Activated CD4-positive, CD25-positive, alpha-beta regulatory T cell treated with anti-CD3 and anti-CD28 coated beads, Interleukin-2, amount 50 U/mL, for 16 hours (primary cell): ENCODE measurements at places on chromosomes 4 and X.
A peak's percentile ranks its signal among the peaks of the same experiment; 100 is the strongest.

DNA sequence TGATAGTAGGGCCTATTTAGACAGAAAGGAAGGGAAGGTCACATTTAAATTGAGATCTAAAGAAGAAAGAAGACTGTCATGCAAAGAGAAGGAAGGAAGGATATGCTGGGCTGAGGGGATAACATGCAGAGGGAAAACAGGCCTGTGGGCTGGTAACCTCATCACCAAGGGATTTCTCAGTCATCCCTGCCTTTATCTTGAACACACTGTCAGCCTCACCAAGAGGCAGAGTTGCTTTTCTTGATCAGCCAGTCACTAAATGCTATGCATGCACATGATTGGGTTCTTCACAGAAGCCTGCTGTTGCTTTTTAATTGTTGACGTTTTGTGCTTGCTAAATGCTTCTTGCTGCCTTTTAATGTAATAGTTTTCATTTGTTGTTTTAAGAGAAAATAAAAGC is 113.0 kb downstream of the ARHGAP24 start:
- DNase-seq = no peak

GRCh38 chrX:110317061-110317819 is 645 bp downstream of the AMMECR1 start:
- no peak for DNase-seq

- no peak for DNase-seq
These were observed 116.2 kb downstream of the TMA16 start for GRCh38 chr4:163610648-163611047.

GRCh38 chrX:134949271-134949670 is 41.5 kb upstream of the SMIM10 start:
- DNase-seq = no peak

DNA sequence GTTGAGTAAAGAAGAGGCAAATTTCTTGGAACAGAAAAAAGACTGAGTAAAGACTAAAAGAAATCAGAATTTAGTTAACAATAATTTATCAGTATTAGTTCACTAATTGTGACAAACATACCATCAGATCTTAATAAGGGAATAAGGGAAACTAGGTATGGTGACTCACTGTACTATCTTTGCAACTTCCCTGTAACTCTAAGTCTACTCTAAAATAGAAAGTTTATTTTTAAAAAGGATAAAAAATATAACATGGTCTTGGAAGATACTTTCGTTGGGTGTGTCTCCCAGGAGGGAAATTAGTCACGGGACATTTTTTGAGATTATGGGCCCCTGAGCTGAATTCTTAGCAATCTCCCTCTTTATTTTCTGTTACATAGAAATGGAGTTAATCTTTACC is 97.3 kb downstream of the EMCN start:
- DNase-seq = no peak

DNA sequence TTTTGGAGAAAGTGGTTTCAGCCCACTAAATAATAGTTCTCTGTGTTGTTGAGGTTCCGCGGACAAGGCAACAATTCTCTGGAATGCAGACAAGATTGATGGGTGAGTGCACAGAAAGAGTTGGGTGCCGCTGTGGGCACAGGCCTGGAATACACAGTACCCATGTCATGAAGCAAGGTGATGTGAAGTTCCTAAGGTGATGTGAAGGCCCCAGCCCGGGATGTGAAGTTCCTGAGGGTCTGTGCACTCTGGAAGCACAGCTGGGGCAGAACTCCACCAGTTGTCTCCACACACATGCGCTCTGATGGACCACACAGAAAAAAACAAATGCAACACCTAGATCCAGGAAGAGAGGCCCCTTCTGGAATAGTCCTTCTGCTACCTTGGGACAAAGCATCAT is 86.6 kb upstream of the BMPR1B start:
- DNase-seq = no peak

DNA sequence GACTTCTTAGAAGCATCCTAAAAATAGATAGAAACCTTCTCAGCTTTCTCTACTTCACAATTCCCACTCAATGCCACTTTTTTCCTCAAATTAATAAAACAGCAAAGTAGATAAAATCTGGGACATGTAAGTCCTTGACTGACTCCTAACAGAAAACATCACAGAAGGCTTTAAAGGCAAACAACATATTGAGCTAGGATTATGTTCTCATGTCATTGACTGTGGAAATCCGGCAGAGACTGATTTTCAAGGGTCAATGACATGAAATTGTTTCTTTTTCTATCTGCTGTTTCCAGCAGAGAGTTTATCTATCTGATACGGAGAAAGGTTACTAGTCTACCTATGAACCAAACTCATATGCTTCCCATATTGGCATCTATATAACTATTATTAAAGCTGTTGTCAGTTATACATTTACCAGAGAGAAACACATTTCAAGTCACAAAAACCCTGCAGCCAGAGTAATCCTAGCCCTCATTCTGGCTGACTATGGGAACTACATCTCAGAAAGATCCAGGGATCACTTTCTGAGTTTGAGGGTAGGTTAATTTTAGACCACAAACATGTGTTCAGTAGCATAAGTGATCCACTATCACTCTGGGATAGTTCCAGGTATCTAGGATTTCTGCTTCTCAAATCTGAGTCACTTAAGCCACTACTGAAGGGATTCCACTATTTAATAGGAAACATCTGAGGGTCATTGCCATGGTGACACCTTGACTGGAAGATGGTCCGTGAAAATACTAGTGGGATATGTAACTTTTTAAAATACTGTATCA is 147.6 kb downstream of the PPP3CA start:
- no peak for DNase-seq

- DNase-seq = no peak
These were observed 38.4 kb downstream of the METAP1 start for GRCh38 chr4:99033956-99034355.

- no peak for DNase-seq
These were observed 484.1 kb upstream of the CPEB2 start for GRCh38 chr4:14518136-14518535.

GRCh38 chr4:176013476-176014247 is 52.0 kb upstream of the WDR17 start:
- no peak for DNase-seq

DNA sequence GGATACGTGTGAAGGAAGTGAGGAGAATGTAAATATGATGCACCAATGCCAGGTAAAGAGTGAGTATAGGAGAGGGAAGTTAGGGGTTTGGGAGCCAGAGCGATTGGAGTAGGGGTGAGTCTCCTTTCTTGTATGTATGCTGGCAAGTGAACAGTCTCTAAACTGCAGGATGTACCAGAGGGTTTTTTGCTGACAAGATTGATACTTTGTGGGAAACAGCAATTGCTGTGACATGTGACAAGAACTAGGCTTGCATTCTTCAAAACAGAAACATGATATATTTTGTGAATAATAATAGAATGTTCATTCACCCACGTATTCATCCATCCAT is 706 bp downstream of the CHIC1 start:
- no peak for DNase-seq

GRCh38 chrX:11465648-11466411 is 172.6 kb downstream of the AMELX start:
- DNase-seq = no peak

DNA sequence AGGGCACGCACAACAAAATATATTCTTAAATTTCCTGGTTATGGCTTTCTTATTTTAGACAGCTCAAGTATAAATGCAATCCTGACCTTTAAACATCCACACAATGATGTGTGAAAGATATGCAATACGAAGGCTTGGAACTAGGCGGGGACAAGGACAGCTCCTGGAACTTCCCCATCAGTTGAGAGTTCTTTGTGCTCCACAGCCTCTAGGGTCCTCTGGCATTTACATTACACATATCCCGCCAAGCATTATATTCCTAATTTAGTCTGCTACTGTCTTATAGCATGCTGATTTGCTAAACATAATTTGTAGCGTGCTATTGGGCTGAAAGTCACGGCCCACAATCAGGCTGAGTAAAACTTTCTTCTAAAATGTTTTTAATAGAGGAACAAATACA is 74.4 kb downstream of the FTHL17 start:
- no peak for DNase-seq

DNA sequence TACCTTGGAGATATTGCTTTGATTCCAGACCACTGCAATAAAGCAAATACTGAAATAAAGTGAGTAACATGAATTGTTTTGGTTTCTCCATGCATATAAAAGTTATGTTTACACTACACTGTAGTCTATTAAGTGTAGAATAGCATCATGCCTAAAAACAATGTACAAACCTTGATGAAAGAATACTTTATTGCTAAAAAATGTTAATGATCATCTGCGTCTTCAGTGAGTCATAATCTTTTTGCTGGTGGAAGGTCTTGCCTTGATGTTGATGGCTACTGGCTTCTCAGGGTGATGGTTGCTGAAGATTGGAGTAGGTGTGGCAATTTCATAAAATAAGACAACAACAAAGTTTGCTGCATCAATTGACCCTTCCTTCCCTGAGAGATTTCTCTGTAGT is 145.1 kb downstream of the SHROOM4 start:
- DNase-seq = no peak

DNA sequence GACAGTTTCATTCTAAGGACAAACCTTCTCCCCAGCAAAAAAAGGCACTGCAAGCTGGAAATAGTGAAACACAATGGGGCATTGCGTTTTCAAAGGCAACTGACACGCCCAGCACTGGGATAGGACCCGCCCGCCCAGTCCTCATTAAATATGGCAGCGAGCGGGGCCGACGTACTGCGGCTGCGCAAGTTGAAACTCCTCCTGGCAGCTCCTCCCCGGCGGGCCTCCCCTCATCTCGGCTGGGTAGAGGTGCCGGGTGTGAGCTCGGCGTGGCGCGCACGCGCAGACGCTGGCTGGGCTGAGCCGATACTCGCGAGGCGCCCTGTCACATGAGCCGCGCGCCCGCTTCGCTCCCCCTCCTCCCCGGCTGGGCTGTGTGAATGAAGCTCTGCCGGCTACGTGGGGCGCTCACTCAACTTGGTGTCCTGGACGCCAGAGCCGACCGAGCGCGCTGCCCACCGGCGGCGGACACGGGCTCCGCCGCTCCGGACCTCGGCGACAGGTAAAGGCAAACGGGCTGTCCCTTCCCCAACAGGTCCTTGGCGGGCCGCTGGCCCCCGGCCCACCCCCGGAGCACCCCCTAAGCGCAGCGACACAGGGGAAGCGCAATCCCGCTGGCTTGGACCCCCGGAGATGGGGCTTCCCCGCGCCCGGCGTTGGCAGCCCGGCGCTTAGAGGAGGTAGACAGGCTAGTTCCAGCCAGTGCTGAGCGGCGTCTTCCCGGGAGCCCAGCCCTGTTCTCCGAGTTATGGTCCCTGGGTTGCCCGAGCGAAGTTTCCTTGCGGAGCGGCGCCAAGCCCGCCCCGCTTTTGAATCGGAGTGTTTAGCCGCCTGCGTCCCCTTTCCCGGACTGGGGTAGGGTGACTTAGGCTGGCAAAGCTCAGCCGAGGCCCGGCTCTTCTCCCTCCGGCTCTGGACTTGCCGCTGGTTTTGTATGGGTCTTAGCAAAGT is at the start of gene CLCN5:
CLCN5 (plus strand) TSS at position 306 of the 951 bp plus-strand sequence. CDS start 2,703 bp downstream, outside the sequence.
- peak; percentile 80 for DNase-seq

DNA sequence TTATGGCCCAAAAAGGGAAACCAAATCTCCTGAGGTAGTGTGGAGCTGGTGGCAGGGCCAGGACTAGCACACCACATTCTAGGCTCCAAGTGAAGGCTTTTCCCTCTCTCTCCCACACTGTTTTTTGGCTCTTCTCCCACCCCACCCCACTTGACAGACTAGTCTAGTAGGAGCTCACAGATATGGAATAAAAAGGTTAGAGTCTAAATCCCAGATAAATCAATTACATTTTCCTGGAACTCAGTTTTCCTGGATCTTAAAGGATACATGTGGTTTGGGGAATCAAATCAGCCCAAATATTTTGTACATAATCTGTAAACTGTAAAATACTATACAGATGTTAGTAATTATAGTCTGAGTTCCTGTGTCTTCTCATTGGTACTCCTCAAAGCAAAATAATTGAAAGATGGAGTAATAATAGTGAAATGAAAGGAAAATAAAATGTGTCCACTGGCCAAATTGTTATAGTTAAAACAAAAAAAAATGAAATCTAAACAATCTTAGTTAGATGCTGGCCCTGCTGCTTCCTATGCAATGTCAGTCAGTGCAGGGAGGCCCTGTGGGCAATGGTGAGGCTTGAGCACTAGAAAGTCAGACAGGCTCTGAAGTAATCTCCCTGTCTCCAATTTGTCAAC is 370.4 kb upstream of the CPEB2 start:
- DNase-seq = no peak

DNA sequence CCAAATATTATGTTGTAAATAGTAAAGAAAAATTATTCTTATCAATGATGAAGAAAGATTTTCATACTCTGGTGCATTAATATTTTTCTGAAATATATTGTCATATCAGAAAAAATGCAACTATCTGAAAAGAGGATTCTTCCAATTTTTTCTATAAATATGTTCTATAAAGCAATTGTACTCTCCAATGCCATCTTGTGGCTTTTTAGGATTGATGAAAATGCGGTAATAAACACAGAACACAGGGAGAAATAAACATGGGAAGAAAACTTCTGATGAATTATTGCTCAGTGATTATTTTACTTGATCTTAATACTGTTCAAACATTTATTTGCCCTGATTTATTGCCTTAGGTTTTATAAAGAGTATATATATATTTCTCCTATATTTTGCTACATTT is 215.4 kb downstream of the IL1RAPL1 start:
- no peak for DNase-seq

GRCh38 chr4:147987252-147987651 is 255.4 kb downstream of the ARHGAP10 start:
- DNase-seq = no peak

DNA sequence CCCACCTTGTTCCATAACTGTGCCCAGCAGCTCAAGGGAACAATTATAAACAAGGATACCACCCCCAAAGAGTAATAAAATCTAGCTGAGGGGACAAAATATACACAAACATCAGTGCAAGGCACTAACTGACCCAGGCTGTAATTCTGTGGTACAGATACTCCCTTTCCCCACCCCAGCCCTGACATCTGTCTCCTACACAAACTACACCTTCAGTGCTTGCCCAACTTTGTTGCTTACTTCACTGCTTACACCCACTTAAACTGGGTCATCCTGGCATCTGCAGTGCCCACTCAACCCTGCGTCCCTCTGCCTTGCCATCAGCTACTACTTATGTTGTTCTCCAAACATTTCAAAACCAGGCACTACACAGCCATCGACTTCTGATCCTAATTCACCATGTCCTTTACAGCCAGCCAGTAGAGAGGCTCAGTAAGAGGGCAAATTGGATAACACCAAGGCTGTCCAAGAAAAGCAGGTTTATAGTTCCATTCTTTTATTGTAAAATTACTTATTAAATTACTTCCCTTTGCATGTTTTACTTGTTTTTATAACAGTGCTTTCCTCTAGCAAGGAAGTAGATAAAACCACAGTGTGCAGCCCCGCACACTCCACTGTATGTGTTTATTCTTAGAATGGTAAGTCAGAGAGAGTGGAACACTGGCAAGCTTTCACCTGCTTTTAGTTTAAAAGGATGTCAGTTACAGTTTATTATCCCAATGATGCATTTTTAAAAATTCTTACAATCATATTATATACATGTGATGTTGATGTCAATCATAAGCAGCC is 149.6 kb downstream of the INPP4B start:
- DNase-seq = no peak

DNA sequence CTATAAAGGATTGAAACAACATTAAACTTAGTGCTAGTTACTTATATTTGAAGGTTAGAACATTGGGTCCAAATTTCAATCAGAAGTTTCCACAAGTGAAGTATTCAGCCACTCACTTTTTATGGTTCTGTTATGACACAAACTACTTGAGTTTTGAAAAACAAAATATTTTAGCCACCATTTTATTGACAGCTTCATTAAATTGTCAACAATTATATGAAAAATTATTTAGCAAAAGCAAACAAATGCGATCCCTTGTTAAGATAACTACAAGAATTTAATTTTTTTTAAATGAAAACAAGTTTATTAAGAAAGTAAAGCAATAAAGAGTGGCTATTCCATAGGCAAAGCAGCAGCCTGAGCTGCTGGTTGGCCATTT is 3.1 kb downstream of the CXCL2 start:
- no peak for DNase-seq

GRCh38 chr4:27917381-27917780 is 1056.7 kb downstream of the STIM2 start:
- no peak for DNase-seq
